Left kidney (tissue), 8 donors: ENCODE measurements at places on chromosomes 6 and 20. TPM values are rescaled to one million over a fixed set of nuclear protein-coding genes. Genes with fewer than 3 reads are reported as not detected.
A peak's percentile ranks its signal among the peaks of the same experiment; 100 is the strongest.

DNA sequence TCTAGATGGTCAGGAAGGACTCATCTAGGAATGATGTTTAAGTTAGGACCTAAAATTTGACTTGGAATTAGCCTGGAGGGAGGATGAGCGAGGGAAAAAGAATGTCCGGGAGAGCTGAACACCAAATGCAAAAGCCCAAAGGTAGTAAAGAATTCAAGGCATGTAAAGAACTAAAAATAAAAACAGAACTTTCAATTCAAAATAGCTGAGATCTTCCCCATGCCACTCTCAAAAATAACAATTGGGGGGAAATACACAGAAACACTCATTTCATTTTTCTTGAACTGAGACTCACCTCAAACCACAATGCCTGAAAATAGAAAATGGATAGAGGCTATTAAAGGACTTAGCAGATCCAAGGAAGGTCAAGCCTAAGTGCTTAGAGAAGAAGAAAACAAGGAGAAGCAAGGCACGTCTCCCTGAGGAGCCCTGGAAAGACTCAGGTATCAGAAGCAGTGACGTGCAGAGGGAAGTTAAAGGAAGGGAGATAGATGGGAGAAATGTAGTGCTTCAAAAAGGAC, 10.4 kb downstream of the PXT1 start:
- DNase-seq: no peak

GRCh38 chr6:7198833-7199800, 91.4 kb downstream of the RREB1 start:
- DNase-seq: no peak

- DNase-seq: no peak
These were observed 37.1 kb downstream of the MAN1A1 start for GRCh38 chr6:119312441-119312840.

DNA sequence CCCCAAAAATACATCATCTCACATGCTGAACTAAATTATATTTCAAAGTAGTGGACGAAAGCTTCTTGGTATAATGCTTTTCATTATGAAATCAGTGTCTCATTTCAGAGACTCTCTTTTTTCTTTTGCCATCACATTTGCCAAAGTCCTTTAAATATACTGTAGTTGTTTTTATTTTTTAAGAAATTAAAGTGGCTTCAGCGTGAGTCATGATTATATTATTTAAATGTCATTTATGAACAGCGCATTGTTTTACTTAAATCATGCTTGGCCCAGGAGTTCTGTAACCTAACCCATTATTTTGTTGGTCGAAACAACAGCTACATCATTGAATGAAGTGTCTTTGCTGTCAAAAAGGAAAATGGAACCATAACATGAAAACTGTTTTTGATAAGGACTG, 100.9 kb downstream of the CD109 start:
- no peak for DNase-seq

GPR63 gene
- 4.9 TPM for polyA plus RNA-seq

TP53TG5 gene
- polyA plus RNA-seq: 2.0 TPM

DNA sequence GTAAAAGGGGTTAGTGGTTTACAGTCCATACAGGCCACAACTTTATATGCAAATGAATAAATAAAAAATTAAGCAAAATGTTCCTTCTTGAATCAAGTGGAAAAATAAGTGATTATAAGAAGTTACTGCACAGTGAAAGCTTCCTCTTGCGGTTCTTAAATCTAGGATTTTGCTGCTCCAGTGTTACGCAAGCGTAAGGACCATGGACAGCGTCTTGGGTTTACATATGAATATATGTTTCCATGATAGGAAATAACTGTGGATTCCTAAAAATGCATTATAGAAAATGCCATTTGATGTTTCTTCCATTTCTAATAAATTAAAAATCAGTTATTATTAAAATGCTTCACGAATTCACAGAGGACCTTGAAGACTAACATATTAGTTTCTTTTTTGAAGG, 176.6 kb upstream of the POU3F2 start:
- peak; percentile 62 for DNase-seq

RRAGD gene
- 34.7 TPM for polyA plus RNA-seq

GRCh38 chr6:88454658-88455057, 288.5 kb upstream of the CNR1 start:
- DNase-seq: no peak

DNA sequence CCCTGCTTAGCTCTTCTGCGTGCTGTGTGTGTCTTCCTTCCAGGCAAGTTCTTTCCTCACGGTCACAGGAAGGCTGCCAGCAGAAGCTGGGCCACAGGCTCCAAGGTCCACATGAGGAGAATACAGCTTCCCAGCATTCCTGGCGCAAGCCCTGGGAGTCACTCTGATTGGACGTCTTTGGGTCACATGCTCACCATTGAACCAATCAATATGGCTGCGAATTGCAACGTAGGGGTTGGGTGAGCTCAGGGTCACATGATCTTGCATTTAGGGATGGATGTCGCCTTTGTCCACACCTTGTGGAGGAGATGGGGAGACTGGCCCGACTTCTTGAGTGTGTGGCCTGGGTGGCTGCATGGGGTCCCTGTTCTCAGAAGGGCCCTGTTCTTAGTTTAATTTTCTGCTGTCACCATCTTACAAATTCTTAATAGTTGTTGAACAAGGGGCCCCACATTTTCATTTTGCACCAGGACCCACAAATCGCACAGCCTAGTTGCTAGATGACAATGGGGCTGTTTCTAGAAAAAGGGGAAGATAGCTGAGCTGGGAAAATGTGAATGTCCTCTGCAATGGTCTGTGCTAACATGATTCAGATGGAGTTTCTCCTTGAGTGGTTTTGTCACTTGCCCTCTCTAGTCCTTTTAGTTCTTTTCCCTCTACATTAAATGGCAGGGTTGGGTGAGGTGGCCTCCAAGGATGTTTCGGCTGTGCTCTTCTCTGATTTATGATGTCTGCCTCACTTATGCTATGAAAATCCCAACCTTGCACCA, 149.6 kb downstream of the CDH26 start:
- no peak for DNase-seq

NHLRC1 gene
- 1.9 TPM for polyA plus RNA-seq

- no peak for DNase-seq
These were observed 37.6 kb downstream of the BEND3 start for GRCh38 chr6:107077710-107078109.

- no peak for DNase-seq
These were observed 1113.1 kb upstream of the CITED2 start for GRCh38 chr6:140487586-140487985.

DNA sequence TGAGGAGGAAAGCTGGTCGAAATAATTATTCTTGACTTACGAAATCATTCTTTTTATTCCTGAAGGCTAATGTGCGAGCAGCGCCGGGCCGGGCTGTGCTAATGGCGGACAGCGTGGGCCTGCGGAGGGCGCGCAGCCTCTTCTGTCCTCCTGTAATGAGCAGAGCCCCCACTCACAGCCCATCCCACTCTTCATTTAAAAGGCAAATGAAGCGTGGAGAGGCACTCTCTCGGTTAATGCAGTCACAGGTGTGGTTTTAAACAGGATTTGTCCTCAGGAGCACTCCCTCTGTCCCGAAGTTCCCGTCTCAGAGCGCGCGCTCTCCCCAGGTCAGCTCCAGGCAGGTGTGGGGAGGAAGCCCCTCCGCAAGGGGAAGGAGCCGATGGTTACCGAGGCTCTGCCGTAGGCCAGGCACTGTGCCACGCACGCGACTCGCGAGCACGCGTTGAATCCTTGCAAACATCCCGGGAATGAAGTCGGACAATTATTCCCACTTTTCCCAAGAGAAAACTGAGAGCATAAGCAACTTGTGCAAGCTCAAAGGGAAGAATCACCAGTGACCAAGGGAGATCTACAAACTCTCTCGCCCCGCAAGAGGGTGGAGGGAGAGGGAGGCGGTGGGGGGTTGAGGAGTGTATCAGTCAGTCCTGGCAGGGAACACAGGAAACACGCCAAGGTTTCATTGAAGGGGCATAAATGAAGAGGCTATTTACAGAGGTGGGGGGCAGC, 35.5 kb upstream of the ZFAND3 start:
- peak; percentile 41 for DNase-seq
